Type B pancreatic cell (in vitro differentiated cells): ENCODE measurements at places on chromosomes 2 and 18.

GRCh38 chr2:237171396-237171795, 85.7 kb downstream of the COPS8 start:
- no peak for DNase-seq

DNA sequence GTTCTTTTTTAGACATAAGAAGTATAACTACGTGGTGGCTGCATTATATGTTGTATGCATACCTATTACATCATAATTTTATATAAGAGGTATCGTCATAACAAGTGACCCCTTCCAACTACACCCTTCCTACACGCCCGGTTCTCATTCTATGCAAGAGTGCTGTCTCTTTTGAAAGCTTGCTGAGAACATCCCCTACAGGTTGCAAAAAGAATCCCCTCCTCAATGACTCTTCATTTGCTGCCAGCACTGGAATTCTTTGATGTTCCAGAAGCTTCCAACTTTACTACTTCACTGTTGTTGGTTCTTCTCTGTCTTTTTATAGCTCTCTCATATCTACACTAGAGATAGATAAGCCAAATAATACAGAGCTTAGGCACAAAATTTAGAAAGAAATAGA, 66.4 kb downstream of the CDH7 start:
- DNase-seq = no peak

DNA sequence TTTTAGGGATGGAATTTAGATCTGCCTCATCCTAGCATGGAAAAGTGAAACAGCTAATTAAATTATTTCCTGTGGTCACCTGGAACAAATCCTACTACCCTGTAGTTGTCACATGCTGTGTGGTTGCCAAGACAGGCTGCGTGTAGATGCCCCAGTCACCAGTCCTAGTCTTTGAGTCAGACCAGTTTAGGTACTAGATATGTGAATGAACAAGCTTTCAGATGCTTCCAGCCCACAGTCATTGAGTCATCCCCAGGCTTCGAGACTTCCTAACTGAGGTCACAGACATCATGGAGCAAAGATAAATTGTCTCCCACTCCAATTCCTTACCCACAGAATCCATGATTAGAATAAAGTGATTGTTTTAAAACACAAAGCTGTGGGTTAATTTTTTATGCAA, 35.8 kb upstream of the GRB14 start:
- DNase-seq = no peak

DNA sequence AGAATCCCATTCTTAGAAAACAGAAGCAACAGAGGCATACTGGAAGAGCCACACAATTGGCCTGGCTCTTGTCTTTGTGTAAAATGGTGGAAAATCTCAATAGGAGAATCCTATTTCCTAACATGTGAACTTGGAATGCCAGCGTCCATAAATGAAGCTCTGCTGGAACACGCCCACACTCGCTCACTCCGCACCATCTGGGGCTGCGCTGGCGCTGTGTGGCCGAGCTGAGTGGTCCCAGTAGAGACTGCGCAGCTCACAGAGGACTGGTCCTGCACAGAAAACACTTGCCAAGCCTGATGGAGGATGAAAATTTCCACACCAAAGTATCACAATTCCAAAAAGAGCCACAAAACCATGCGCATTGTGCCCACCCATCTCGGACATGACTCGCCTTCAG, 56.2 kb downstream of the PXDN start:
- no peak for DNase-seq

DNA sequence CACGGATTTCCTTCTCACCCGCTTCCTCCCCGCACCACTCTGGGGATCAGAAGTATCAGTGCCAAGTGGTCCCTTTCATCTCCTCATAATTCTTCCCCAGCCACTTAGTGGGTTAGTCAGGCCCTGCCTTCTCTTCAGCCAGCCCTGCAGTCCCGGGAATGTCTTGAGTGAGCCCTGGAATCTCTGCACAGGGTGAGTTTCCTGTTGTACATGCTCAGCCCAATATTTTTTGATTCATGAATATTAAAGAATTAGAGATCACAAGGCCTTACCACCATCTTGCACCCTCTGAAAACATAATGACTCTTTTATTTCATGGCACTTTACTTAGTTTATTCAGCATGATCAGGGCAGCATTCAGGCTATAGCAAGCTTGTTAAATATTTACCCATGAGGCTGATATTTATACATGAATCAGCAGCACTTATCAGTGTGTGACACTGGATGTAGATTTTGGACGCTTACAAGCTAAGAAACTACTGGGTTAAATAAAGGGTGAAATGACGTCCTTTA, 159.4 kb upstream of the FOSL2 start:
- DNase-seq = no peak

DNA sequence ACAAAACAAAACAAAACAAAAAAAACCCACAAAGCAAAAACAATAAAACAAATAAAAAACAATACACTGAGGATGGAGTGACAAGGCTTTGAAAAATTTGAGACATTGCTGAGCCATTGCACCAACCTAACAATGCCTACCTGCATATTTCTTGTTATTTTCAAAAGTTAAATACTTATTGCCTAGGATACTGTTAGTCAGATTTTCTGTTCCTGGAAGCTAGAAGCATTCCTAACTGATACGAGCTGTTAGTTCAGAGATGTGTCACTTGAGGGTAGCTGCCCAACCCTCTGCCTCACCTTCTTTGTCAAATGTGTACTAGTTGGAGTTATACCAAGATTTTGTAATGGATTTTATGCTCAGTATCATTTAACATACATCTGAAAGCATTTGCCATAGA, 187.2 kb downstream of the TXNL1 start:
- DNase-seq = no peak

GRCh38 chr2:62505109-62505749, 766 bp downstream of the TMEM17 start:
- DNase-seq = no peak

DNA sequence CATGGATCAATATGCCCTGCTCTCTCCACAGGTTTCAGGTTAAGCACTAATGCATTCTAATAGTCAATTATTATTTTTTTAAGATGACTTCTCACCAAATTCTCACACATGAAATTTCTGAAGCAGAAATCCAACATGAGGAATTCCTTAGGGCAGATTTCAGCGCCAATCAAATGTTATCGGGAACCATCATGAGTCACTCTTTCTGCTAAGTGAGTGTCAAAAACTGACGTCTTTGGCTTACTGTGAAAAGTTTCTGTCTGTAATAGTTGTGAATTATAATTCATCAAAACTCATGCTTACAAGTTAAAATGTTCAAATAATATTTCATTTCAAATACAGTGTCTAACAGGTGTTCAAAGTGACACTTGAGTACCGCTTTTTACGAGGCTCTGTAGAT, 1038.6 kb downstream of the SOCS6 start:
- DNase-seq = no peak

DNA sequence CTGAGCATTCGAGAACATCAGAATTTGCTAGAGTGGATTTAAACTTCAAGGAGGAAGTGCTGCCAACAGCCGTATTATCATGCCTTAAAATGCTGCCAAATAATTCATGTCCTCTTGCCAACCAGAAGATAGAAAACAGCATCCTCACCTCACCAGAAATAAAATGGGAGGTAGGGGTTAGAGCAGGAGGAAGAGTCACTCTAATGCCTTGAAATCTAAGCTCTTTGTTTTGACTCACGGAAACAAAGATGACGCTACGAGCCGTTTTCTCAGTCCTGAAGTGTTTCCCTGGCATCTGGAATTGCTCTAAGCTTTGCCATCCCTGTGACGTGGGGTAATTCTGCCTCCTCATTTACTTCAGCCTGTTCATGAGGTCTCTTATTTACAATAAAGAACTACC, 97.1 kb downstream of the PRPF40A start:
- no peak for DNase-seq

- no peak for DNase-seq
Measured at GRCh38 chr18:69209761-69210160, 190.9 kb upstream of the DOK6 start.

DNA sequence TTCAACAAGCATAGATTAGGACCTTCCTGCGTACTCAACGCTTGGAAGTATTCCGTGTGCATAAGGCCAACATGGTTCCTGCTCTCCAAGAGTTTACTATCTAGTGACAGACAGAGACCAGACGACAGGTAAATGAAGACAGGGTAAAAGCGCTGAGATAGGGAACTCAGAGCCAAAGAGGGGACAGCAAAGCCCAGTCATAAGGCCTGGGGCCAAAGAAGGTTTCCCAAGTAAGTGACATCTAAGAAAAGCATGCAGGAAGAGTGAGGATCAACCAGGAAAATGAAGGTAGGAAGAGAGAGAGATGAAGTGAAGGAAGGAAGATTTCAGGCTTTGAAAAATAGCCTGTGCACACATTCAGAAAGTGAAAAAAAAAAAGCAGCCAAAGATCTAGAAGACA, 76.9 kb upstream of the CDH20 start:
- DNase-seq = no peak

DNA sequence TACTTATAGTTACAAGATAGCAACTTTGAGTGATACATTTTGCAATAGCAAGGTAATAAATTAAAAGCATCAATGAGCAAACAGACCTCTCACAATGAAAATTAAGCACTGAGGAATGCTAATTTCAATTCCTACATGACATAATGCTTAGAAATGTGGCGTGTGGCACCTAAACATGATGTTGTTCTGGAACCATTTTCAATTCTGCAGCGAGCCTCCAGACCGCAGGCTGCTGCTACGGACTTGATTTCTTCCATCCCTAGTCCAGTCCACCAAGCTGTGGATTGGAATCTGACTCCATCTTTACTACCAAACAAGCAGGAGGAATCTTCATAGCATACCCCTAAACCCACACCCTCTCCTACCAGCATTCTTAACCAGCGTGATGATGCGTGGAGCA, 58.7 kb upstream of the ZNF397 start:
- no peak for DNase-seq

DNA sequence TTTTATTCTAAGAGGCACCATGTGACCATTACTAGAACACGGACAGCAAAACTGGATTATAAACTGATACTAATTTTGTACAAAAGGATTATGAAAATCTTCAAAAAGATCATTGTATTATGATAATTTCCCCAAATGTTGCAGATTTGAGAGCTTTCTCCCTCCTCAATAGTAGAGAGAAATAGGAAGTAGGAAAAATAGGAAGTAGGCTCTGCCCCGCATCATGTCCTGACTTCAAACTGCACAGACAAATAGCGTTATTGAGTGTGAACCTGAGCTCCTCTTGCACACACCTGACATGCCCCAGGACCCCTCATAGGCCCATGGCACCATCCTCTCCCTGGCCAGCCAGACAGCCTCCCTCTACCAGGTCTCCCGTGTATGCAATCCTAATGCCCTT, 25.4 kb downstream of the CHRNA1 start:
- DNase-seq = no peak

DNA sequence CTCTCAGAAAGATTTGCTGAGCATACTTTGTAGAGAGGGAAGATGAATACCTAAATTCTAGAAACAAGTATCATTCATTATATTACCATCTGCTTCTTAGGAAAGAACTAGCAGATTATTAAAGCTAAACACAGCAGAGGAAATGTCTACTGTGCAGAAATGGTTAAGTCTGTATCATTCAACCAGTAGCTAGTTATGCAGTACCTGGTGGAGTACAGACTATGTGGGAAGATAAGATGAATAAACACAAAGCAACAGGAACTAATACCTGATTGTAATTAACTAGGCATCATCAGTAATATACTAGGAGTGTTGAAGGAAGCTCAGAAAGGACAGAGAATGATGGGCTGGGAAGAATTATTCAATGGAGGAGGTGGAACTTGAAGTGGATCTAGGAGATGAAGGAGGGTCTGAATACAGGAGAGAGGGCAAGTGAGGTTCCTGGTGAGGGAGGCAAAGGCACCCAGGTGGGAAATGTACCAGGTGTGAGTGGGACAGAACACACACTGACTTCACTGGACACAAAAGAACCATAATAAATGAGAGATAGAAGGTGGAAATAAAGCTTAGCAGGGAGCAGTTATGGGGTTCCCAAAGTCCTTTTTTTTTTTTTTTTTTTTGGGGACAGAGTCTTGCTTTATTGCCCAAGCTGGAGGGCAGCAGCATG, 9.5 kb downstream of the WDFY1 start:
- DNase-seq = no peak

GRCh38 chr18:11035376-11035775, 114.0 kb downstream of the PIEZO2 start:
- no peak for DNase-seq

- no peak for DNase-seq
Measured at GRCh38 chr2:73255007-73255644, 21.0 kb downstream of the CCT7 start.

GRCh38 chr18:48850822-48851598, 99.8 kb downstream of the SMAD7 start:
- DNase-seq = no peak

DNA sequence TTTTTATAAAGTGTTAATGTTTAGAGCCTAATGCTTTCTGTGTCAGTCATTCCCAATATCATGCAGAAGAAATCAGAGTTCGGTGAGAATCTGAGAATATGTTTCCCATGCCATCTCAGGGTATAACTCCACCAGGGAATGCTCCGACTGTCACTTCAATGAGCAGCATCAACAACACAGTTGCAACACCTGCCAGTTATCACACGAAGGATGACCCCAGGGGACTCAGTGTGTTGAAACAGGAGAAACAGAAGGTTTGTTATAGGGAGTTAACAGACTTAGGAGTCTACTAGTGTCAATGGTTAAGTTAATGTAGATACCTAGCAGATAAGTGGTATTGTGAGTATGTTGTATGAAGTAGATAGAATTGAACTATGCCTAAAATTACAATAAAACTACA, 31.0 kb downstream of the VAPA start:
- no peak for DNase-seq

- no peak for DNase-seq
Measured at GRCh38 chr2:59237311-59237710, 996.2 kb upstream of the FANCL start.

GRCh38 chr2:130370490-130370889, 14.6 kb downstream of the PTPN18 start:
- no peak for DNase-seq

DNA sequence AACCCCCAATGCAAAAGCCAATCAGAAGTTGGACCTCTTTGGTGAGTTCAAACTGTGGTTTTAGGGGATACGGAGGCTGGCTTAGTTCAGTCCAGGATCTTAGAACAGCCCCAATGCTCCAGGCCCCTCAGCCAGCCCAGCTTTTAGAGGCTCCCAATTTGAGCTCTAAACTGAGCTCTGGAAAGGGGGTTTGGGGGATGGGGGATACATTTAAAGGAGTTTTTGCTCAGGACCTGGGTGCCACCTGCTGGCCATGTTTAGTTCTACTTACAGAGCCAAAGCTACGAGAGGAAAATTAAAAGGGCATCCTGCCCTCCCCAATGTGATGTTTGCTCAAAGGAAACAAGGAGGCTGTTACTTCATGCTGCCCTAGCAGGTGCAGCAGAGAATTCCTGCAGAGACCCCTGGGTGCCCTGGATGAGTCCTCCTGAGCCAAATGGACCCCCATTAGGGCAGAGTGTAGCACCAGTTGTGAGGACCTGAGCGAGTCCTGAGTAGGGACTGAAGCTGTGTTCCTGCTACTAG, 15.9 kb upstream of the TMEM214 start:
- no peak for DNase-seq
